ENCODE measurements at places on chromosomes 16 and 17.

DNA sequence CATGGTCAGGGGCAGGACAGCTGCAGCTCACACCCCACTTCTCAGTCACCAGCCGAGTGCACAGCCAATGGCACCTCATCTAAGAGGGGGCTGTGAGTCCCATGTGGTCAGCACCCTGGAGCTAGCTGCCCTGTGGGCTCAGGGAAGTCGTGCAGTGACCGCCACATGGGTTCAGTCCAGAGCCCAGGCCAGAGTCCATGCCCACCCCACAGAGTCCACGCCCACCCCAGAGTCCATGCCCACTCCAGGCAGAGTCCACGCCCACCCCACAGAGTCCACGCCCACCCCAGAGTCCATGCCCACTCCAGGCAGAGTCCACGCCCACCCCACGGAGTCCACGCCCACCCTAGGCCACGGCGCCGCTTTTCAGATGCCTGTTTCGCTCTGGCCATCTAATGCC lies 24.1 kb downstream of the SLC7A5 start:
- no peak for DNase-seq

- no peak for DNase-seq
Observed at GRCh38 chr16:19068237-19068815, 912 bp downstream of the COQ7 start.

DNA sequence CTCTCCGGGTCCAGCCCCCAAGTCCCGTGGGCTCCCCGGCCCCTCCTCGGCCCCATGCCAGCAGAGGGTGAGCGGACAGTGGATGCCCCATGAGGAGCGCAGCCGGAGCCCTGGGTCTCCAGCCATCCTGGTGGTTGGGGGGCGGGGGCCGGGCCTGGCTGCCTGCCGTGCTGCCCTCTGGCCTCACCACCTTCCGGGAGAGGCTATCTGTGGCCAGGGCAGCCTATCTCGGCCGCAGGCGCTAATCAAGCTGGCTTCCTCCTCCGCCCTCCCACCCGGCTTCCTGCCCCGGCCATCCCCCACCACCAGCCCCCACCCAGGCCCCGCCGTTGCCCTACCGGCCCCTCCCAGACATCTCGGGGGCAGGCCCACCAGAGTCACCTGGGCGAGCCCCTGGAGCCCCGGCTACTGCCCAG lies 46.8 kb downstream of the ZFPM1 start:
- peak; percentile 93 for DNase-seq

DNA sequence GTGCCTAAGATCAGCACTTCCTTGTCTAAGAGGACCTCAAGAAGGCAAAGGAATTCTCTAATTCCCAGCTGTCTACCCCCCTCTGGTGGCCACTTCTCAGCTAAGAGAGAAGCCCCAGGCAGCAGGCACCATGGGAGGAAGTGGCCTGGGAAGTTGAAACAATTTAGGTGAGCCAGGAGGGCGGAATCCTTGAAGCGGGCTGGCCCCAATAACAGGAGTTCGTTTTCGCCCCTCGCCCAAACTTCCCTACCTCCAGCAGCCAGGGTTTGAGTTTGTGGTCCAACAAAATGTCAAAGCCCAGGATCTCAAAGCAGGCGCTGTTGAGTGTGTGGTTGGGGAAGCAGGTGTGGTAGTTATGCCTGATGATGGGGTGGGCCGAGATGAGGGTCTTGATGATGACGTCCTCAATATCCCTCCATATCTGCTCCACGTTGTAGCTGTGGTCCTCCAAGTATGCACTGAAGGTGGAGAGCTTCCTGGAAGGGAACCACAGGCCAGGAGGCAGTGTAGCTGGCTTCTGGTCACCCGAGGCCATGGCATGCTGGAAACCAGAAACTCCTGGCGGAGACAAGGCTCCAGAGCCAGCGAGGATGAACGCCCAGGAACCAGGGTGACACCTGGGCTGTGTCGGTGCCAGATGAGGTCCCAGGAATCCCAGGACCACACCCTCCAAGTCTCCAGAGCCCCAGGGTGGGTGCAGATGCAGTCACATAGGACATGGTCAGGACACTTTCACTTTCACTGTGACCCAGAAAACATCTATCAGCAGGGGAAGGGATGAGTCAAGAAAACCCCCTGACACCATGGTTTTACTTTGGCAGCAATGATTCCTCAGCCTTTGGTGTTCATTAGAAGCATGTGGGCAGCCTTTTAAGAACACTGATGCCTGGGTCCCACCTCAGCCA lies 25.6 kb downstream of the TTLL6 start:
- peak; percentile 79 for DNase-seq

DNA sequence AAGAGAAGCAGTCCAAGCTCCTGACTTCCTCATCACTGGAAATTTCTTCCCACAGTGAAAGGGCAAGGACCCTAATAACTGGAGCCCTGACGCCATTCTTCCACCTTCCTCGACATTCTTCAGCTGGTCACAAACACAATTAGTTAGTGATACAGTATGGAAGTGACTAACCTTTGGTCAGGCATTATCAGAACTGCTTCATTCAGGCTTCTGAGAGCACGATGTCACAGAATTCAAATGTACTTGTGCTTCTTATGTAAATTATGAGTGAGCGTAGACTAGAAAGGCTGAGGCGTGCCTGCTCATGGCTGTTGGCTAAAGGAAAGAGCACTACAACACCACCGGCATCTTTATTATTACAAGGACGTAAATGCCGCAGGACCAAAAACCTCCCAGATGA lies 302.9 kb upstream of the AXIN2 start:
- DNase-seq: no peak

GRCh38 chr16:74477226-74477625 lies 55.9 kb upstream of the CLEC18B start:
- no peak for DNase-seq

- no peak for DNase-seq
Observed at GRCh38 chr17:71935341-71935740, 185.5 kb upstream of the SOX9 start.

- DNase-seq: no peak
Observed at GRCh38 chr17:38328620-38329019, 15.1 kb downstream of the GPR179 start.

GRCh38 chr16:8862309-8863130 lies 6.3 kb downstream of the CARHSP1 start:
- no peak for DNase-seq

DNA sequence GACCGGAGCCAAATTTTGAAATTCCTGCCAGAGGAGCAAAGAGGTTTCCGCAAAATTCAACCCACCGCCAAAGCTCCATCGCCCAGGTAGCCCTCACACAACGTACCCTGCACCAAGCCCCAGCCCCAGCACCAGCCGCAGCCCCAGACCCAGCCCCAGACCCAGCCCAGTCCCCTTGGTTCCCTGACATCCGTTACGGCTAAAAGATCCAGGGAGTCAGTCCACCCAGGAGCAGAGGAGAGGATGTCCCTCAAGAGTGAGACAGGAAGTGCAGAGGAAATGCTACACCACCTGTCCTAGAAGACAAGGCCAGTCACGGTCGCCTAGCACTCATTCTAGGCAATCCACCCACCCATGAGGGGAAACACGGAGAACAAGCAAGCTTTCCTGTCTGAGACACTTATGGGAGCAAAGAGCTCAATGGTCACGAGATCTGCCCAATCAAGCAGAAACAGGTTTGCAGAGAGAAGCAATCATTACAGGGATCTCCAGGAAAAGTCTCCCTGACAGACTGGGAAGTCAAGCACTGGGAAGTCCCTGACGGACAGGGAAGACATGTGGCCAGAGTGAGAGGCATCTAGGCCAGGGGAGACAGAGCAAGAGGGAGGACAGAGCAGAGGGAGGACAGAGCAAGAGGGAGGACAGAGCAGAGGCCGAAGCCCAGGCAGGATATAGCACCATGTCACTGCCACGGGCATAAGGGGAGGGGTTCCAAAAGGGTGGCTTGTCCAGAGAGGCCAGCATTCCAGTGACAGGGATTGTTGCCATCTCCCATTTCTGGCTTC lies 15.0 kb upstream of the KCNJ18 start:
- no peak for DNase-seq

GRCh38 chr17:3803308-3803640 lies 2.3 kb upstream of the ITGAE start:
- DNase-seq: no peak

DNA sequence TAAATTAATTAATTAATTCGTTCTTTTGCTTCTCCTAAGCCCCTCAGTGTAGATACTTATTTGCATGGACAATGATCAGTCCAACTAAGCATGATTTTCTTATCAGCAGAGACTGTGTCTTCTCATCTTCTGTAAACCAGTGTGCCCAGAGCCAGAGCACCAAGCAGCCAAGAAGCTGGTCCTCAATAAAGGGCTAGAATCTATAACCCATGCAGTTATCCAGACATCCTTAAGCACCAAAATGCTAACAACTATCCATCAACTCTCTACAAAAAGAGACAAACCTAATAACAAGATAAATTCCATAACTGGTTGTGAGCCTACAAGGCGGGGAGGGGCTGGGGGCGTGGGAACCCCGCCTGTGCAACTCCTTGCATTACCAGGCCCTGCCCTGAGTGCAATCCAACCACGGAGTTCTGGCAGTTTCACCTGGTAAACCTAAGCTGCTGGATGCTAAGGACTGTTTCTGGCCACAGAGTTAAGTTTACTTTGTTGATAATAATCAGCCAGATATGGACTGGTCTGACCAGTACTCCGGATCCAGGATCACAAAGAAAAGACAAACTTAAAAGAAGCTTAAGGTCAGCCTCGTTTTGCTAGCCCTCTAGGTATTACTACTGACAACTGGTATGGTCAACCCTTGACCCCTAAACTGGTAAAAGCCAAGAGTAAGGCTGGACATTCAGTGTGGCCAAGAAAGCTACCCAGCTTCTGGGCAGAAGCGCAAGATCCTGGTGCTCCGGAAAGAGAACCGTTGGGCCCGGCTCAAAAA lies 51.5 kb downstream of the ZFHX3 start:
- no peak for DNase-seq

All from hematopoietic multipotent progenitor cell treated with erythropoietin and hydrocortisone succinate and interleukin-3 and kit ligand, for 4 days (in vitro differentiated cells).